ENCODE measurements at places on chromosomes 1 and 21.

- no peak for DNase-seq
Measured at GRCh38 chr1:27149084-27149761, 5.7 kb downstream of the SLC9A1 start.

DNA sequence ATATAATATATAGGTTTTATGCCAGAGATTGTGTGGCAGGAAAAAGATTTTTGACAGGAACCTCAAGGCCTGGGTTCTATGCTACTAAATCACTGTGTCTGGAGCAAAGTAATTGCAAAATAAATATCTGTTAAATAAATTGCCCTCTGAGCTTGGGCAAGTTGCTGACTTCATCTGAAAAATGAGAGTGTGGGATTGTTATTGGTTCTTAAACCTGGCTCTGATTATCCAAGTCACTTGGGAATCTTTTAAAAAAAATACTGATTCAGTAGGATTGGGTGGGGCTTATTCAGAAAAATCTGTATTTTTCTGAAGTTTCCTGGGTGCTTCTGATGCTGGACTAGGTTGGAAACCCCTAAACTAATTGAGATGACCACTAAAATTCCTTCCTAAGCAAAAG lies 174.1 kb upstream of the SGIP1 start:
- no peak for DNase-seq

- DNase-seq: no peak
Measured at GRCh38 chr1:177937174-177937770, 32.6 kb downstream of the SEC16B start.

- no peak for DNase-seq
Measured at GRCh38 chr21:33403128-33403785, at the start of gene IFNGR2. Gene IFNGR2, plus strand, starts transcription at chr21:33403413. Its CDS starts 131 bp downstream, at chr21:33403544.

GRCh38 chr1:203149188-203149840 lies 21.8 kb downstream of the ADORA1 start:
- DNase-seq: no peak

GRCh38 chr1:29894311-29894710 lies 658.0 kb downstream of the PTPRU start:
- no peak for DNase-seq

DNA sequence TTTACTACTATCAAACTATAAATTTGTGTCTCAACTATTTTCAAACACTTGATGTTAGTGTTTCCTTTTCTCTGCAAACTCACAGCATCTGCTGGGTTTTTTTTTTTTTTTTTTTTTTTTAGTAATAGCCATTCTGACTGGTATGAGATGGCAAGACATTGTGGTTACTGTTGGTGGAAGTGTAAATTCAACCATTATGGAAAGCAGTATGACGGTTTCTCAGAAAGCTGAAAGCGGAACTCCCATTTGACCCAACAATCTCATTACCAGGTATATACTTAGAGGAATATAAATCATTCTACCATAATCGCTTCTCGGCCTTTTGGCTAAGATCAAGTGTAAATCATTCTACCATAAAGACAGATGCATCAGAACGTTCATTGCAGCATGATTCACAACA lies 608.3 kb upstream of the ZP4 start:
- DNase-seq: no peak

- no peak for DNase-seq
Measured at GRCh38 chr1:118084400-118084799, 100.6 kb downstream of the SPAG17 start.

DNA sequence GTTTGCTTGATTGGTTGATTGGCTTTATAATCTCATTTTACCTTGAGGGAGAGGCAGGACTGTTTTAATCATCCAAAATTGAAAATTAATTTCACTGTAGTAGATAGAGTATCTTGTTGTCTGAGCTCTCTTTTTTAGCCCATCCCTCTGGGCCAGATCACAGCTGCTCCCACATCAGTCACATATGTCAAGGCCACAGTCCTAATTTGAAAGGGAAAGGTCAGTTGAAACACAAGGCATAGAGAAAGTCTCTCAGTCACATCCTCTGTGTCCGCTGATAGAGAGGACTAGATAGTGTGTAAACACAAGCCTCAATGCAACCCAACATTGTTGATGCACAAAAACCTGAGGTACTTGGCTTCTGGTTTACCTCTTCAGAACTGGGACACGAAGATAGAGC lies 6.8 kb downstream of the C1orf74 start:
- no peak for DNase-seq

DNA sequence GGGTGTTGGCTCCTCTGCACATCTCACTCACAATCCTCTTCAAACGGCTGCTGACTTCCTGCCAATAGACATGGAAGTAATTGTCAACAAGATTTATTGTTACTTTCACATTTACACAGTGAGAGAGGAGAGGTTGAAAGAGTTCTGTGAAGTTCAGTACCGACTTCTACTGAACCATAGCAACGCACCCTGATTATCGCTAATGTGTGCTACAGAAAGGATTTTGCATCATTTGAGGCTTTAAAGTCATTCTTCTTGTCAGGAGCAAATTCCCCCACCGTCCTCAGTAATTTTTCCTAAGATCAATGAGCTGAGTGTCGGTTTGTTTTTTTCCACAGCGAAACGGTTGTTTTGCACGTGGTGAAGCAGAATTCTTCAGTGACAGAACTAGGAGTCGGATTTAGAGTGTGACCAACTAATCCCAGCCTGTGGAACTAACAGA lies 361.0 kb downstream of the ADGRL2 start:
- DNase-seq: peak; percentile 82

GRCh38 chr1:212916481-212917133 lies 33.7 kb upstream of the VASH2 start:
- peak; percentile 44 for DNase-seq
